CD4-positive, alpha-beta T cell treated with Interleukin-4 for 4 hours (primary cell): ENCODE measurements at places on chromosomes 16 and 17.

DNA sequence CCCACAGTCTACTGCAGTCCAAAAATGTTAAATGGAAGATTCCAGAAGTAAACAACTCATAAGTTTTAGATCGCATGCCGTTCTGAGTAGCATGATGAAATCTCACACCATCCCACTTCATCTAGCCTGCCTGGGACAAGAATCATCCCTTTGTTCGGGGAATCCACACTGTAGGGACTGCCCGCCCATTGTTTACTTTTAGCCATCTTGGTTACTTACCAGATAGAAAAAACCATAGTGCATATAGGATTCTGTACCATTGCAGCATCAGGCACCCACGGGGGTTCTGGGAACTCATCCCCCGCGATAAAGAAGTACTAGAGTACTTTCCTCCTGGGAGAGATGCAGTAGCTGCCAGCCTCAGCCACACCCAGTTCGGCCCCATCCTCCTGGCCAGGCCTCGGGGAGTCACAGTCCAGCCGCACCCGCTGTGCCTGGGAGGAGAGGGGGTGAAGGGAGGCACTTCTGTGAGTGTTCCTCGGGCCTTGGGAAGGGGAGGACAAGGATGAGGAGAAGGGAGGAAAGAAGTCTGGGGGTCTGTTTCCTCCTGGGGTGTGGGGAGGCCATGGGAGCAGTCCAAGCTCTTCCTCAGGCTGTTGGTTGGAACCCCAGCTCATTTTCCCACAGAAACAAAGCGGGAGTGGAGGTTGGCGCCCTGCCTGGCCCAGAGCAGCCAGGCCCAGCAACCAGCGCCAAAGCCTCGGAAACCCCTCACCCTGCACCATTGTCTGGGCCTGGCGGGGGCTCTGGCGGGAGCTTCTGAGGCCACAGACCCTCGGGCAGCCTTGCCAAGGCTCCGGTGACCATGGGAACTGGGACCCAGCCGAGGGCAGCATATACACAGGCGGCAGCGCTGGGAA, 8.9 kb downstream of the TRIM47 start:
- DNase-seq, result no peak

- DNase-seq, result peak; percentile 57
Measured at GRCh38 chr17:29726715-29727252, 104.1 kb upstream of the CORO6 start.

DNA sequence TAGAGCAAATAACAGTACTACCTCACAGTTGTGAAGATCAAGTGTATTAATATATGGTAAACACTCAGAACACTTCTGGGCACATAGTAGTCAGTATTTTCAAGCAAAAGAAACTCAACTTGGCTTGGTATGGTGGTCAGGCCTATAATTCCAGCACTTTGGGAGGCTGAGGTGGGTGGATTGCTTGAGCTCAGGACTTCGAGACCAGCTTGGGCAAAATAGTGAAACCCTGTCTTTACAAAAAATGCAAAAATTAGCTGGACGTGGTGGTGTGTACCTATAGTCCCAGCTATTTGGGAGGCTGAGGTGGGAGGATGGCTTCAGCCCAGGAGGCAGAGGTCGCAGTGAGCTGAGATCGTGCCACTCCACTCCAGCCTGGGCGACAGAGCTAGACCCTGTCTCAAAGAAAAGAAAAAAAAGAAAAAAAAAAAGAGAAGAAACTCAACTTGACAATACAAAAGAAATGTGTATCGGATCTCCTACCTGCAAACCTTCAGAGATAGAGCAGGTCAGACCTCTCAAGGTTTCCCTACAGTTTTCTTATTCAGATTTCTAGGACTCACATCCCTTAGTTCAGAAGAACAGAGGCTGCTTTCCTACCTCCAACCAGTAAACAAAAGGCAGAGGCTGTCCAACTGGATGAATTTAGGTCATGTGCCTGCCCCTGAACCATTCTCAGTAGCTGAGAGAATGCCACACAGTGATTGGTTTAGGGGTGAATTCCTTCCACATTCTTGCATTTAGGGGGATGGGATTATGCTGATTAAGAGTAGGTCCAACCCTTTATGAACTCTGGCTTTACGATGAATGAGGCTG, 1.7 kb upstream of the KPNA2 start:
- no peak for DNase-seq

DNA sequence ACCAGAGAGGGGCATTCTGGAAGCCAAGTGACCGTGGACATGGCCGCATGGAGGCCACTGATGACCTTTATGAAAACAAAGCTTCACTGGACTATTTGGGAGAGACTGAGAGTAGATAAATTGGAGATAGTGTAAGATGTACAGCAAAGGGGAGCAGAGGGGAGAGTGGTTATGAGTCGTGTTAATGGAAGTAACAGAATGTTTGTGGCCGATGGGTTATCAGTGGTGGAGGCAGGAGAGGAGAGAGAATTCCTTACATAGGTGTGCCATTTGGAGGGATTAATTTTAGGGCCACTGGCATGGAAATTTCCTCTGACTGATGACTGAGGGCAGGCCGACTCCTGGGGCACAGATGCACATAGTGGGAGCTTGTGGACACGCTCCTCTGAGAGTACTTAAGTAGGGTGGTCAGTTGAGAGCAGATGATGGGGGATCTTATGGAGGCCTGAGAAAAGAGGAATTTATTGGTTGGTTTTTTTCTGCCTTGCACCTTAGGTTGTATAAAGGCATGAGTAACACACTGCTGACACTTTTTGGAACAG, 19.2 kb downstream of the PRPSAP2 start:
- no peak for DNase-seq

- DNase-seq, result peak; percentile 32
Measured at GRCh38 chr17:73591296-73592078, 52.8 kb downstream of the SDK2 start.

GRCh38 chr16:14215941-14216340, 144.8 kb downstream of the MRTFB start:
- no peak for DNase-seq

GRCh38 chr17:31269578-31269983, 27.5 kb downstream of the OMG start:
- DNase-seq, result no peak

GRCh38 chr17:7080456-7081041, 498 bp upstream of the CLEC10A start:
- DNase-seq, result no peak
